ENCODE measurements at places on chromosomes 2 and 18.
A peak's percentile ranks its signal among the peaks of the same experiment; 100 is the strongest.

DNA sequence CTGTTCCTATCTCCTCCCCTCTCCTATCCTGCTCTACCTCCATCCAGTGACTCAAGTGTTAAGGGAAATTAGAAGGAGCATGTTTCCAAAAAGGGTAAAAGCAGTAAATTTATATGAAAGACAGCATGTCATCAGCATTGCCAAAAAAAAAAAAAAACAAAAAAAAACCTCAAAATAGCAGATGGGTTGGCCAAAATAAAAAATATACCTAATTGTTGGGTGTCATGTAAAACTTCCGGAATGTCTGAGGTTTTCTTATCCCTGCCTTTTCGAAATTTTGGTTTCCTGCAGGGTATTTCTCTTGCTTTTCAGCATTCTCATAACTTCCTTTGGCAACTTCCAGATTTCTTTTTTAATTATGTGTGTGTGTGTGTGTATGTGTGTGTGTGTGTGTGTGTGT, 241.6 kb upstream of the FN1 start:
- DNase-seq: no peak

- DNase-seq: no peak
These were observed 680.9 kb downstream of the IRS1 start for GRCh38 chr2:226118471-226119429.

GRCh38 chr2:160227293-160227915, 27.3 kb upstream of the ITGB6 start:
- DNase-seq: no peak

DNA sequence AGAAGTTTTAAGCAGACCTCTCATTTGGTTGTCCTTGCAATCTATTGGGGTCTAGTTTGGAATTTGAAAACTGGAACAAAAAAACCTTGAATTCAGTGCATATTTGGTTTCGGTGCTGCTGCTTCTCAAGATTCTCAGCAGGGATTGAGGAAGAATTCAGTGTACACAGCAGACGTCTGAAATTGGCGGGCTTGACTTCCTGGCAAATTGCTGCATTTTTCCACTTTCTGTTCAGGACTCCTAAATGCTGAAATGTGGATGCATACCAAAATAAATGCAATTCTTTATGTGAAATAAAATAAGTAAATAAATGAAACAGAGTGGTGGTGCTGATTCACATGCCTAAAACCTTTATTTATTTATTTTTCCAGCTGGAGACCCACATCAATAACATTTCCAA, 332.4 kb upstream of the KYNU start:
- no peak for DNase-seq

- DNase-seq: peak; percentile 80
These were observed 47.0 kb downstream of the TWIST2 start for GRCh38 chr2:238894950-238895298.

- DNase-seq: no peak
These were observed 15.8 kb downstream of the SNED1 start for GRCh38 chr2:241014224-241014623.

- peak; percentile 83 for DNase-seq
These were observed 118.1 kb downstream of the MSH2 start for GRCh38 chr2:47520825-47521665.

DNA sequence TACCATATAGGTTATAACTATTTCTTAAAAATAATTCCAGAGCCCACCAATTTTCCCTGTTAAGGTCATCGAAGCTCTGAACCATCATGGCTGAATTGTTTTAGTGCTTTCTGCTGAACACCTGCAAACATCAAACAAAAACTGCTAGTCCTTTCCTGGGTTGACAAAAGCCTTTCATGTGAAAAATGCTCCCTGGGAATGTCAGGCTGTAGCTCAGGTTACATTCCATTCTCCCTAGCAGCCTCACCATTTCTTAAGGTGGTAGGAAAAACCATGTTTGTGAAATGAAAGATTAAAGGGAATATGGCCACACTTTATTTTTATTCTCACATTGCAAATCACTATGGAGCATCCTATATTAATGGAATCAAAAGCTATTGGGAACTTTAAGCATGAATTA, 5.7 kb downstream of the TCF4 start:
- no peak for DNase-seq

- no peak for DNase-seq
These were observed 221.6 kb downstream of the NR4A2 start for GRCh38 chr2:156110890-156111289.

DNA sequence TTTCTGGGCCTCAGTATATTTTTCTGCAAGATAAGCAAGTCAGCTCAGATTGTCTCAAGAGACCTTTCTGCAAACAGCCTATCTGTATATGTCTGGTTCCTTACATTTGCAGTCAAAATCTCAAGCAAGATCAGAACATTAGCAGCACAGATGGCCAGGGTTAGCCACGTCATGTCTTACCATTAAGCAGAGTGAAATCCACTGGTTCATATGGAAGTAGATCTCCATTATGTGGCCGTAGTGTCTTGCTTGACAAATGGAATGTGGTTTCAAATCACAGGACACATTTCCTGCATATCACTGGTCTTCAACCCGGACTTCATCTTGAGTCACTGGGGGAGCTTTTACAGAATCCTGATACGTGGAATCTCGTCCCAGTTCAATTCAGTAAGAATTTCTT, 500.2 kb downstream of the FBXO15 start:
- no peak for DNase-seq

DNA sequence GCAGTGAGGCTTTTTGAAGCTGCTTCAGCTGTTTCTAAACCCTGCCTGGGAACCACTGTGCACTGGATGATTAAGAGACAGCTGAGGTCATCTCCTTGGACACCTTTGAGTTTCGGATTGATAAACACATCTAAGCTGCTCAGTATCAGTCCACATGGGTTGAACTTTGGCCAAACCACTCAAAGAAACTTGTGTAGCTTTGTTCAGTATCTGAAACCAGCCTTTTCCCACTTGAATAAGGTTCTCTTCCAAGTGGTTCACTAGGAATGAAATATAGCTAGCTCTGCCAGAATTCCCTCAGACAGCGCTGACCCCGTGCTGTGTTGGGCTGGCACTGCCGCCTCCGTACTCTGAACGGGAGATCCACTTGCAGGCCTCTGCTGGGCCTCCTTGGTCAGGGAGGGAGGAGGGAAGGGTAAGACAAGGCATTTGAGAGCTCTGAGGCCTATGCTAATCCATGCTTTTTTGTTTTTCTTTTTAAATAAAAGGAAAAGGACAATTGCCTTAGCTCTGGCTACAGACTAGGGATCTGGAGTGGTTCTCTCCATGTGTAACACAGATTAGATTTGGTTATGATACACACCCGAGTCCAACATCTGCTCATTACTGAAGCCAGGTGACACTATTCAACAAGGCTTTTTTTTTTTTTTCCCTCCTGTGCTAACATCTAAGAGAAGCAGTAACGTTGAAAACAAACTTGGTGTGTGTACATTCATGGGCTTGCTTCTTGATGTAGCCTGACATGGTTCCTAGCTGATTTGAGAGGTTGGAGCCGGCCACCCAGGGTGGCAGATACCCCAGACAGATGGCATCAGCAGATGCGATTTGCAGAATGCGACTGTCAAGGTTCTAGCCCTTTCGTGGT, 67.7 kb downstream of the NCK2 start:
- DNase-seq: no peak

- DNase-seq: no peak
These were observed 379.6 kb downstream of the HRH4 start for GRCh38 chr18:24840051-24840450.

GRCh38 chr2:10190737-10191532, 68.4 kb downstream of the RRM2 start:
- peak; percentile 37 for DNase-seq

DNA sequence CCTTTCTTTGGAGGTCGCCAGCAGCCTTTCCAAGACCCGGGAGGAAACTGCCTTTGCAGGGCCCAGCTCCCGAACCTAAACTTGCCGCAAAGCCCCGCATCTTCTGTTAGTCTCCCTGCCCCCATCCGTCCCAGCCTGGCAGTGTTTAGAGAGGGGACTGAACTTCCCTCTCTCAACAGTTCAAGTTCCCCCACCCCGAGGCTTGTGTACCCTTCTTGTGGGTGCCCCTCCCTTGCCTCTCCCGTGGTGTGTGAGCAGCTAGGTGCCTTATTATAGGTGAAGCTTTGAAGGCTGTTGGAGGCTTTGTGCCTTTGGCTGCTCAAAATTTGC, 1.4 kb downstream of the LBH start:
- no peak for DNase-seq

DNA sequence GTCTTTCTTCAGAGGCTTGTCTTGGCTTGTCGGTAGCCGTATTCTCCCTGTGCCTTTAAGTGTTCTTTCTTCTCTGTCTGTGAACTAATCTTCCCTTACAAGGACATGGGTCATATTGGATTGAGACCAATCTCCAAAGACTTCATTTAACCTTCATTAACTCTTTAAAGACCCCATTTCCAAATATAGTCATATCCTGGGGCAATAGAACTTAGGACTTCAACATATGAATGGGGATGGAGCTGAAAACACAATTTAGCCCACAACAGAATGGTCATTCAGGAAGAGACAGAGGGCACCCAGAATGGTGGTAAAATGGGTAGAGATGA, 82.1 kb upstream of the TANK start:
- no peak for DNase-seq

DNA sequence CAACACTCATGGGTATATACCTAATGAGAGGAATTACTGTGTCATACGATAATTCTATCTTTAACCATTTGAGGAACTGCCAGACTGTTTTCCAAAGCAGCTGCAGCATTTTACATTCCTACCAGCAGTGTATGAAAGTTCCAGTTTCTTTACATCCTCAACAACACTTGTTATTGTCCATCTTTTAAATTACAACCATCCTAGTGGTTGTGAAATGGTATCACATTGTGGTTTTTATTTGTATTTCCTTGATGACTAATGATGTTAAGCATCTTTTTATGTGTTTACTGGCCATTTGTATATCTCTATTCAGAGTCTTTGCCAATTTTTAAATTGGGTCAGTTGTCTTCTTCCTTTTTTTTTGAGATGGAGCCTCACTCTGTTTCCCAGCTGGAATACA, 4.0 kb upstream of the CKAP2L start:
- DNase-seq: no peak

DNA sequence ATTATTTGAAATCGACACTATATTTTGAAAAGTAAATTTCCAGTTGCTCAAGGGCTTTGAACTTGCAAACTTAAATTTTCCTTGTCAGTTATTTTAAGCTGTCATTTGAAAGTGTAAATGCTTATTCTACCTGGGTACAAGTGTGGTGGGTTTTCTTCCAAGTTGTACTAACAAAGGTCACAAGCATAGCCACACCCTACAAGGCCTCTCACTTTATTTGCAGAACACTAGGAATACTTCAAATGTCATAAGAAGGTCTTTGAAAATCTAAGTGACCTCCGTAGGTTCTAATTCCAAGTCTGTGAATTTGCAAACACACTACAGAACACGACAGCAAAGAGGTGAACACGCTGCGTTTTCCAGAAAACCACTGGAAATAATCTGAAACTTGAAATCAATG, 9.3 kb upstream of the RMDN2 start:
- no peak for DNase-seq

DNA sequence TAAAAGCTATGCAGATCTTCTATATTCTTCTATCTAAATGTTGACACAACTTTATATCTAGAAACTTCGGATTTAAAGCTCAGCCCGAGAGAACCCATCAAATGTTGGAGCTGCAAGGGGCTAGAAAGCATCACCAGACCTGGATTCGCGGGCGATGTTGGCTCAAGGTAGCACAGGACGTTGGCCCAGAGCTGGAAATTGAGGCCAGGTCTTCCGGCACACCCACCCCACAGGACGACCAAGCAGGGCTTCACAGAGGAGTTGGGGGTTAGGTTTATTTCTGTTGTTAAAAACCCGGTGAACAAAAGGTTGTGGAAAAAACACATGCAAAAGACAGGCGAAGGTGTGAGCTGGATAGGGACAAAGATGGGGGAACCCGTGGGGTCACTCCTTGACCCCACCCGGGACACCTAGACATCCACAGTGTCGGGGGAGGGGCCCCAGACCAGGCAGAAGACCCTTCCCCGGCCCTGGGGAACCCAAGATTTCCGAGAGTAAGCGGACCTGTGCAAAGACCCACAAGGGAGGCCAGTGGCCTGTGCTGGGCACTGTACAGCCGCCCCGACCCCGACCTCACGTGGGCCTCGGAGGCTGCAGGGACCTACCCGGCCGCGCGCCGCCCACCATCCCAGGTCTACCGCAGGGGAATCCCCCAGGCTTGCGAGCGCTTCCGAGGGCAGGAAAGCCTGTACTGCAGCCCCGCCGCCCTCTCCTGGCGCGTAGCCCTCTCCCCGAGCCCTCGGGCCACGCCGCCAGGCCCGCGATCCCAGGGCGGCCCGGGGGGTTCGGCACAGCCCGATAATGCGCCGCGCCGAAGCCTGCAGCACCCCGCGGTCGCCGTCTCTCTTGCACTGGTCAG, 1.8 kb upstream of the AGBL5 start:
- DNase-seq: peak; percentile 86

- no peak for DNase-seq
These were observed 99.4 kb upstream of the BCL11A start for GRCh38 chr2:60652832-60653340.

DNA sequence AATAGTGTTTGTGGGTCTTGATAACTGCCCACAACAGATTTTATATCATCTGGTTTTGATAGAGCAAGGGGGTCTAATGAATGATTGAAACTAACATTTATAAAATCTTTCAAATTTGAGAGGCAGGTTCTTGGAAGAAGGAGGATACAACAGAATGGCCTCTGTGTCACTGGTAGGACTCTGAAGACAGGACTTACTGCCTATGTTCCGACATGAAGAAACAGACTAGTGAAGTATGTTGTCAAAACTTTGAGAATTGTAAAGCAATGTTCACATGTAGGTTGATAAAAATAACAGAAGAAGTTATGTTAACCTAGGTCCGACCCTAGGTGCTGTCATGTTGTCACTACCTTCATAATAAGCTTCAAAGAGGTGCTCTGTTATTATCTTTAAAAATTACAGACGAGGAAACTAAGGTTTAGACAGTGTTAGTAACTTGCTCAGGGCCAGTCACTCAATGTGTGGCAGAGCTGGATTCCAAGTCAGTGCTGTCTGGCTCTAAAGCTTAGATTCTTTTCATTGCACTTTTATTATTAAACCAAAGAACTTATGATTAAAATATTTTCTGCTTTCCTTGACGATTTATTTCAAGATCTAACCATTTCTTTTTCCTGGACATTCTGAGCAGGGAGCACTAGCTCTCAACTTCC, 146.2 kb downstream of the RPIA start:
- DNase-seq: no peak

- no peak for DNase-seq
These were observed 2.5 kb upstream of the PDCL3 start for GRCh38 chr2:100560216-100560830.

GRCh38 chr2:168064011-168064998, 183.1 kb downstream of the STK39 start:
- DNase-seq: no peak

GRCh38 chr2:235810846-235811245, 317.0 kb downstream of the AGAP1 start:
- no peak for DNase-seq

DNA sequence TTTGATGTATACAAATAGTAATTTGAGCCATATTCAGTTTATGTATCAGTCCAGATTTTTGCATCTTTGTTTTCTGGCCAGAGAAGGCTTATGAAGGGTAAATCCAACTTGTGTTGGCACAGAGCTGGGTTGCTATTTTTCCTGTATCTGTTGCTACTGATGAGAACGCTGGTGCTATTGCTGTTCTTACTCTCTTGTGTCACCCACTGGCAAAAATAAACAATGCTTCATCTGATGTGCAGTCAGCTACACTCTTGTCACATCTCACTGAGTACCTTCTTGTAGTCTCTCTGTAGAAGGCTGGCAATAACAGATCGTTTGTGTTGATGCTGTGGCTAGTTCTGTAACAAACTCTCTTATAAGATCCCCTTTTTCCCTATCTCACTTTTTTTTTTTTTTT, 323.4 kb downstream of the CDH19 start:
- DNase-seq: no peak

GRCh38 chr2:240839152-240840143, 19.4 kb upstream of the KIF1A start:
- peak; percentile 77 for DNase-seq
